ENCODE measurements at places on chromosomes 16 and 17. TPM values are rescaled to one million over a fixed set of nuclear protein-coding genes. Genes with fewer than 3 reads are reported as not detected.

Gene APPBP2
- total RNA-seq, result 21.6 TPM

Gene AIPL1
- not detected for total RNA-seq

Gene ZNF319
- 7.6 TPM for total RNA-seq

Gene CCDC47
- 99.1 TPM for total RNA-seq

Gene SLC12A3
- total RNA-seq, result not detected

Gene CDH3
- 0.68 TPM for total RNA-seq

Gene KRT39
- total RNA-seq, result not detected

Gene NPTX1
- 202 TPM for total RNA-seq

Gene MYH1
- total RNA-seq, result not detected

Gene KRT27
- total RNA-seq, result not detected

Gene OR4D1
- not detected for total RNA-seq

Gene SLFN12
- not detected for total RNA-seq

Gene SPNS2
- total RNA-seq, result 9.5 TPM

Gene HAP1
- 1.5 TPM for total RNA-seq

Gene PRR29
- 1.8 TPM for total RNA-seq

Gene SEPTIN12
- not detected for total RNA-seq

Gene ANKFN1
- not detected for total RNA-seq

Gene BRCA1
- total RNA-seq, result 31.2 TPM

Gene KRTAP16-1
- total RNA-seq, result not detected

Measured in A549 treated with ZK216348 at 1 μM for 4 hours (cell line).